ENCODE measurements at places on chromosomes 12 and 14.

- DNase-seq = no peak
Observed at GRCh38 chr12:47080725-47081502, 1.2 kb upstream of the AMIGO2 start.

GRCh38 chr12:9651265-9651729, 18.2 kb upstream of the CLEC2D start:
- no peak for DNase-seq

GRCh38 chr12:19657118-19657731, 217.9 kb downstream of the AEBP2 start:
- DNase-seq = no peak

- DNase-seq = no peak
Observed at GRCh38 chr14:69464829-69465228, 19.7 kb upstream of the PLEKHD1 start.

DNA sequence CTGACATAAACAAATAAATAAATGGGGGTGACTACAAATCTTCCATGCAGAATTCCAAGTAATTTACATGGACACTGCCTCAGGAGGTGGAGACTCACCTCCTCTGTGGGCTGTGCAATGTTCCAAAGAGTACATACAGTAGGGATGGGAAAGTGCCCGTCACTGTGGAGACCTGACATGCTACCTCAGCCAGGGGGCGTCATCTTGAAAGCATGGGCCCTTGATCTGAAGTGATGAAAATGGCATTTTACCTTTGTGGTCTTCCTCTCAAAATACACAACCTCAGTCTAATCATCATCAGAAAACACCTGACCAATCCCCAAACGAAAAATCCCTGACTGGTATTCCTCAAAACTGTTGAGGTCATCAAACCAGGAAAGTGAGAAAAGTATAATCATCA, 48.4 kb downstream of the ANAPC7 start:
- DNase-seq = no peak

DNA sequence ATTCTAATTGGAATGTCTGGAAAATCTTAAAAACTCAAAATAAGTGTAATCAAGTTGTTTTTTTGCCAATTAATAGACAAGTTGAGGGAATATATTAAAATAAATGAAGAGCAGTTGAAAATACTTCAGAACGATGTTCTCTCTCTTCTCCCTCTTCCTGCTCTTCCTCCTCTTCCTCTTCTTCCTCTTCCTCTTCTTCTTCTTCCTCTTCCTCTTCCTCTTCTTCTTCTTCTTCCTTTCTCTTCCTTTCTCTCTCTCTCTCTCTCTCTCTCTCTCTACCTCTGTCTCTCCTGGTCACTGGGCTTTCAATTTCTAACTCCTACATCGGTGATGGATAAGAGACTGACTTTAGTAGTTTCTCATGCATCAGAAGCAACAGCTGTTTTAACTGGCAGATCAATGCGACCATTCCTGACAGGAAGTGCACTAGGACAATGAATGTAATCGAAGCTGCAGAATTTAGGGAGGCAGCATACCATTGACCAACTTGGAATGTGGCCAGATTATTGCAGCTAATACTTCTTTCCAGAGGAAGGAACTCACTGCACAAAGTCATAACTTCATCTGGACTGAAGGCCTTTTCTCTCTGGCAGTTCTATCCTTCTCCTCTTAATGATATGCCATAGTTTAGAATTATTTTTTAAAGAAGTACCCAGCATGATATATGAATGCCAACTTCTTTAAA, 13.8 kb upstream of the TMTC2 start:
- no peak for DNase-seq

DNA sequence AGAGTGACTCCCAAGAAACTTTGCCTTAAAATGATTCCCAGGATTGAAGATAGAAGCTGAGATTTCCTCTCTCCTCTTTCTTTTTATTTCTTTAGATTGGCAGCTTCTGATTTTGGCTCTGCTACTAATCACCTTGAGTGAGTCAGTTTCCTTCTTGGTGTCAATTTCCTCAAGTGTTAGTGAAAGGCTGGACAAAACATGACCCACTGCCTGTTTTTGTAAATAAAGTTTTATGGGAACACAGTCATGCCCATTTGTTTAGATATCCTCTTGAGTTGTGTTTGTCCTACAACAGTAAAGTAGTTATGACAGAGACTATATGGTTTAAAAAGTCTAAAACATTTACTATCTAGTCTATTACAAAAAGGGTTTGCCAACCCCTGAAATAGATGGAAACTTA, 227.2 kb upstream of the TBX3 start:
- no peak for DNase-seq

- DNase-seq = no peak
Observed at GRCh38 chr12:49622501-49623141, 740 bp upstream of the PRPF40B start.

GRCh38 chr12:5264006-5264405, 167.9 kb upstream of the NTF3 start:
- no peak for DNase-seq

GRCh38 chr12:27821259-27821973, 41.4 kb upstream of the MANSC4 start:
- DNase-seq = no peak

GRCh38 chr14:75204116-75204515, 27.7 kb upstream of the TMED10 start:
- DNase-seq = no peak

GRCh38 chr12:124028555-124028925, 55.5 kb downstream of the ZNF664 start:
- no peak for DNase-seq

GRCh38 chr12:64890873-64891468, 66.5 kb downstream of the TBC1D30 start:
- DNase-seq = no peak

DNA sequence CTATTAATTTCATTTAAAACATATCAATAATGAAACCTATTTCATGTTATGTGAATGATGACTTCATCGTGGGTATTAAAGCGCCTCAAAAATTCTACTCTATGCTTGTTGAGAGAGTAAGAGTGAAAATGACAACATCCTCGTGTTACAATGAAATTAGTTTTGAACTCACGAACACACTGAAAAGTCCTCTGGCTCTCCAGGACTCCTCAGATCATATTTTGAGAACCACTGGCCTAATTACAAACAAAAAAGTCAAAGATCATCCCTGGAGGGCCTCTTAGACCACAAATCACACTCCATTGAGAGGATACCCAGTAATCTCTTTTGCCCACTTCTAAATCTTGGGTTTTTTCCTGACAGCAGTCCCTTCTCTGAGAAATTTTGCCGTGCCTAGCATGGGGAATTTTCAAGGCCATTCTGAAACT, 19.1 kb downstream of the DAAM1 start:
- no peak for DNase-seq

- no peak for DNase-seq
Observed at GRCh38 chr12:27868139-27868538, 88.1 kb upstream of the MANSC4 start.

- no peak for DNase-seq
Observed at GRCh38 chr12:46572644-46573346, 200.2 kb upstream of the SLC38A2 start.

DNA sequence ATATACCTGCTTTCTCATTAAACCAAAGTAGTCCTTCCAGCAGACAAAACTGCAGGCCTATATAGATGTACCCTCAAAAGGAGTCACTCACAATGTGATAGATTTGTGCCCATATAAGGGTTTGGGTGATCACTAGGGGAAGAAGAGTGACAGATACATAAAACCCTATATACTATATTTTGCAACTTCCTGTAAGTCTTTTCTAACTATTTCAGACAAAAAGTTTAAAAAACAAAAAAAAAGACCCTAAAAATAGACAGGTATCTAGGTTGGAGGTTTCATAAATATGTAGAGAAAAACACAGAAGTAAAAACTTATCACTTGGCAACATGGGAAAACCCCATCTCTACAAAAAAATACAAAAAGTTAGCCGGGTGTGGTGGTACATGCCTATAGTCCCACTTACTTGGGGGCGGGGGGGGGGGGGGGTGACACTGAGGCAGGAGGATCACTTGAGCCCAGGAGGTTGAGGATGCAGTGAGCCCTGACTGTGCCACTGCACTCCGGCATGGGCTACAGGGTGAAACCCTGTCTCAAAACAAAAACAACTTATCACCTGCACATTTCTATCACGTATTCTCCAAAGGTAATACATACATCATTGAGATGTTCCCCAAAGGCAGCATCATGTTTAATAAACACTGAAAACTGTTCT, 2.9 kb downstream of the VCPKMT start:
- DNase-seq = no peak

DNA sequence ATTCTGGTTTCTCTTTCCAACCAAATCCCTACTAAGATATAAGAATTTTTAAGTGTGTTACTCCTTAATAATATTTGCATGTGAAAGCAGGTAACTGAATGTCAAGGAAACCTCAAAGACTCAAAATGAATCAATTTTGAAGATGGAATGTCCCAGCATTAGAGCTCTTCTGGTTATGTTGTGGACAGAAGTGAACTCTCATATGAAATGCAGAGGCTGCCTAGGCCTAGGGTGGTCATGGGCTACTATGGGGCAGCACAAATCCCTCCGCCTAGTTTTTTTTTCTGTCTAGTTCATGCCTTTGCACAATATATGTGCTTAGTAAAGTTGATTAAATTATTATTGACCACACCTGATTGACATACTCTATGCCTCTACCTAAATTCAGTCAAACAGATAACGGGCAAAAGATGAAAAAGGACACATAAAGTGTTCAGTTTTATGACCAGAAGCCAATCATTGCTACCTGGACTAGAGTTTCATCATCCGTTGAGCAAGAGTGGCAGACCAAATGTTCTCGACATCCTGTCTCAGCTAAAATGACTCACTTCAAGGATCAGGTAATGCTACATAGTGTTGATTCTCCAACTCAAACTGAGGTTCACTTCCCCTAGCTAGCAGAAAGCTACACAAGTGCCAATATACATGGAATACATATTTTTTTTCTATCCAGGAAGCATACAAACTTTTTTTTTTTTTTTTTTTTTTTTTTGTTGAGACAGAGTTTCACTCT, 1211.4 kb downstream of the VRK1 start:
- DNase-seq = no peak
